ENCODE measurements at places on chromosomes 13 and 19.

DNA sequence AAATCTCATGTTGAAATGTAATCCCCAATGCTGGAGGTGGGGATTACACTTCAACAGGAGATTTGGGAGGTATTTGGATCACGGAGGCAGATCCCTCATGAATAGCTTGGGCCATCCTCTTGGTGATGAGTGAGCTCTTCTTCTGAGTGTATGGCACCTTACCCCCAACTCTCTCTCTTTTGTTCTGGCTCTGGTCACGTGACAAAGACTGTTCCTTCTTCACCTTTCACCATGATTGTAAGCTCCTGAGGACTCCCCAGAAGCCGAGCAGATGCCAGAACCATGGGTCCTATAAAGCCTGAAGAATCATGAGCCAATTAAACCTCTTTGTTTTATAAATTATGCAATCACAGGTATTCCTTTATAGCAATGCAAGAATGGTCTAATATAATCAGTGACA, 684.2 kb downstream of the LIG4 start:
- no peak for DNase-seq

DNA sequence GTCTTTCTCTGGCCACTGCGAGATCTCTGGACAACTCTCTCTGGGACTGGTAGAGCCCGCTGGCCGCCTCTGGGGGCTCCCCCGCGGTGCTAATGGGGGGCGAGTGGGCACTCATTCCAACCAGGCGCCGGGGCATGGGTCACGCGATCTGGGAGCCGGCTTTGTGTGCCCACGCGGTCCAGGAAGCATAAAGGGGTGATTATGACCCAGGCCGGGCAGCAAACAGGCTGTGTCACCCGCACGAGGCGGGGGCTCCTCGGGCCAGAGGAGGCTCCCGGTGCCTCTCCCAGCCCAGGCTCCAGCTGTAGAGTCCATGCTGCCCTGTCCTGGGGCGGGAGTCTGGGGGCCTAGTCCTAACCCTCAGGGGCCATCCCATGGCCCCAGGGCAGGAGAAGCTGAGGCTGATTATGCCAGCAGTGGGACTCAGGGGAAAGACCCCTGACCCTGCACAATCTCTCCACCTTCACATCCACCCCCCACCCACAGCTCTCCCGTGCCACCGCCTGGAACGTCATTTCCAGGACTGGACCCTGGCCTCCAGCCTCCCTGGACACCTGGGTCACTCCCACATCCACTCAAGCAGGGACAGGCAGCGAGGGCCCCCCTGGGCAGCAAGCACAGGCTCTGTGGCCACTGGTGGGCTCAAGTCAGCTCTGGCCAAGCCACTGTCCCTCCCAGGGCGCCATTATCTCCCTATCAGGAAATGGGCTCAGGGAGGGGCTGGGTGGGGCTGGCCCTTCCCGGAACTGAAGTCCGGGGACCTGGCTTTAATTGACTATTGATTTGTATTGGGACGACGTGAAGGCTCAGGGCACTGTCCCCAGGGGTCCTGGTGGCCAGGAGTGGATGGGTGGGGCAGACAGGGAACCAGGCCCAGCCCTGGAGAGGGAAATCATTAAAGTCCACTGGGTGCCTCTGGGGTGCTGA, 50.0 kb downstream of the PTPRS start:
- peak; percentile 90 for DNase-seq

DNA sequence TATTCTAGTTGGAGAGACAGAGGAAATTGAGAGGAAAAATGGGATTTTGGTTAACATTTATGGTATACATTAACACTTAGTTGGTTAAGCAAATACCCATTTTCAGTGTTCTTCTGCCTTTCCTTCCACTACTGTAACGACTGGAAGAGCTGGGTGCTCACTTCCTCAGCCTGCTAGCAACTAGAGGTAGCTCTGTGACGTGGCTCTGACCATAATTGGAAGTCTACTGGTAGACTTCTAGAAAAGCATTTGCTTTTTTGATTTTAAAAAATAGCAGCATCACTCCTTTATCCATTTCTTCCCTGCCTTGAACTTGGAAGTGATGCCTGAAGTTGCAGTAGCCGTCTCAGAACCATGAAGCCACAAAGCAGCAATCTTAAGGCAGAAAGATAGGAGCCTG, 15.9 kb downstream of the NHLRC3 start:
- peak; percentile 57 for DNase-seq

DNA sequence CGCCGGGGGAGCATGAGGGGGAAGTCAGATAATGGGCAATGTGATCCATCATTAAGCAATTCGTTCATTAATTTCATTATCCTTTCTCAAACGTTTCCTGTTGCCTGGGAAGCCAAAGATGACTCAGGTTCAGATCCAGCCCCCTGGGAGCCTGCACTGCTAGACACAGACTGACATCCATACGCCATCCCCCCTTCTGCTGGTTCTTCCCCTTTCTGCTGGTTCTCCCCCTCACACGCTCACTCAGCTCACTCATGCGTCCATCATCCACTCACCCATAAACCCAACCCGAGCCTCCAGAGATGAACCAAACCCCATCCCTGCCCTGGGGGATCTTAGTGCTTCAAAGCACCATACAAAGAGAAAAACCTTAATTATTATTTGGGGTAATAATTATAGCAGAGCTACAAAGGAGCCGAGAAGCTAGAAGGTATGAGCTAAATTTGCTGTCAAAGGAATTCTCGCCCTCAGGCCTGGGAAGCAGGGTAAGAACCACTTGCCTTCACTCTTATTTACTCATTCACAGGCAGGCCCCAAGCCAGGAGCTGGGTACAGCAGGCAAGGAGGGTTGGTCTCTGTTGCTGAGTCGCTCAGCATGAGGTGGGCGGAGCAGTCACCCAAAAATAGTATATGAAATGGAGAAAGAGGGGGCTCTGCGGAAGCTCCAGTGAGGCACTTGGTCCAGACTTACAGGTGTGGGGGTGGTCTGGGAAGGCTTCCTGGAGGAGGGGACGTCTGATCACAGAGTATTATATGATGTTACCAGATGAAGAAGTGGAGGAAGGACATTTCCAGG, 7.0 kb upstream of the ZNF444 start:
- DNase-seq: no peak

DNA sequence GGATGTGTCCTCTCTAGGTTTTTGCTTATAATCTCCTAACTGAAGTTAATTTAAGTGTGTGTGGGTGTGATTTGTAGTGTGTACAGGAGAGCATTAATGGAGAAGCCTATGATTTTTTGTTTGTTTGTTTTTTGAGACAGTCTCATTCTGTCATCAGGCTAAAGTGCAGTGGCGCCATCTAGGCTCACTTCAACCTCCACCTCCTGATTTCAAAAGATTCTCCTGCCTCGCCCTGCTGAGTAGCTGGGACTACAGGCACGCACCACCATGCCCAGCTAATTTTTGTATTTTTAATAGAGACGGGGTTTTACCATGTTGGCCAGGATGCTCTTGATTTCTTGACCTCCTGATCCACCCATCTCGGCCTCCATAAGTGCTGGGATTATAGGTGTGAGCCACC, 20.6 kb downstream of the ZNF701 start:
- DNase-seq: no peak

GRCh38 chr19:15371786-15372380, 7.7 kb downstream of the AKAP8 start:
- DNase-seq: no peak

DNA sequence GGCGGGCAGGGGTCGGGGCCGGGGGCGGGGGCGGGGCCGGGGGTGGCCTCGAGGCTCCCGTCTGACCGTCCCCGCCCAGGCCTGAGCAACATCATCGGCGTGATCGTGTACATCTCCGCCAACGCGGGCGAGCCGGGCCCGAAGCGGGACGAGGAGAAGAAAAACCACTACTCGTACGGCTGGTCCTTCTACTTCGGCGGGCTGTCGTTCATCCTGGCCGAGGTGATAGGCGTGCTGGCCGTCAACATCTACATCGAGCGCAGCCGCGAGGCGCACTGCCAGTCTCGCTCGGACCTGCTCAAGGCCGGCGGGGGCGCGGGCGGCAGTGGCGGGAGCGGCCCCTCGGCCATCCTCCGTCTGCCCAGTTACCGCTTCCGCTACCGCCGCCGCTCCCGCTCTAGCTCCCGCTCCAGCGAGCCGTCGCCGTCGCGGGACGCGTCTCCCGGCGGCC, 9.4 kb upstream of the CACNG6 start:
- no peak for DNase-seq

DNA sequence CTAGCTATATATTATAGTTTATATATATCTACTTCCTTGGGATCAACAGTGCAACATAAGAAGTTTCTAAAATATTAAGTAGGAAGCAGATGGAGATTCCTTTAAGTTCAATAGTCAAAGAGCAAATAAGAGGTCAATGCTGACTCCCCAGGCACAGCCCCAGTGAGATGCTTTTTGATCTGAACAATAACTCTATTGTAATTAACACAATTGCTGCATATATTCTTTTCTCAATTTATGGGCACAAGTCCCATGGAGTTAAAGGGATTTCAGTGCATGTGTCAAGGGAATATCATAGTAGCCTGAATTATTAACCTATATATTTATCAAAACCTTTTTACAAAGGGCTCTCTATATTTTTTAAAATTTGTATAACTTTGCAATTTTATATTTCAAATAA, 180.8 kb downstream of the SPRY2 start:
- peak; percentile 51 for DNase-seq

DNA sequence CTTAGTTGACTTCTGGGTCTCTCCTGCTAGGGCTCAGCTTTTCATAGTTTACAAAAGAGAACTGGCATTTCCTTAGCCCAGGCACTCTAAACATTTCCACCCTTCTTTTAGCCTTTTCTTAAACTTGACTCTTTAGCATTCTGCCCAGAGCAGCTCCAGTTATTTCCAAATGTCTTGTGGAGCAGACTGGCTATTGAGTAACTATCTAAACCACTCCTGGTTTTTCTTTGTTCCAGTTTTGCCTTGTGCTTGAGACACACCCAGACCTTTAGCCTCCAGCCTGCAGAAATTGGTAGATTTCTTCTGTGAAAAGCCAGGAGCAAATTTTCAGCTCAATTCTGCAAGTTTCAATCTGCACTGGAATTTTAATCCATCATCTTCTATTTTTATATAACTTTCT, 1813.1 kb downstream of the OLFM4 start:
- DNase-seq: no peak

DNA sequence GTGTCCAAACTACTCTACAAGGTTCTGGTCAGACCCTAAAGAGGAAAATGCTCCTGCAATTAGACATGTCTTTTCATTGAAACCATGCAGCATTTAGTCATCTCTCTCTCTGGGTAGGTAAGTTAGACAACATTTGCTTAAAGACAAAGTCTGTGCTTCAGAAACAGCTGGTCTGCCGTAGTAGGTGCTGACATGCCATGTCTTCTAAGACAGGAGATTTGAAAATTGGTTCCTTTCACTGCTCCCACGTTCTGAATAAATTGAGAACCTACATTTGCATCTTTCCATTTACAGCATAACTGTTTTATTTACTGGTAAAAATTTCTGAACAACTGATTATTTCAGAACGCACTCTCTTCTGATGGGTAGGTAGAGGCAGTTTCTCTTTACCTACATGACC, 494.0 kb downstream of the EFNB2 start:
- no peak for DNase-seq

GRCh38 chr13:70087247-70087646, 20.4 kb upstream of the ATXN8OS start:
- no peak for DNase-seq
